Tongue (tissue), 3 donors: ENCODE measurements at places on chromosomes 4 and X.

- peak; percentile 22 for DNase-seq
Observed at GRCh38 chr4:169621731-169622492, 1.5 kb downstream of the CLCN3 start.

- DNase-seq = no peak
Observed at GRCh38 chr4:152910521-152910920, 25.6 kb upstream of the FHDC1 start.

DNA sequence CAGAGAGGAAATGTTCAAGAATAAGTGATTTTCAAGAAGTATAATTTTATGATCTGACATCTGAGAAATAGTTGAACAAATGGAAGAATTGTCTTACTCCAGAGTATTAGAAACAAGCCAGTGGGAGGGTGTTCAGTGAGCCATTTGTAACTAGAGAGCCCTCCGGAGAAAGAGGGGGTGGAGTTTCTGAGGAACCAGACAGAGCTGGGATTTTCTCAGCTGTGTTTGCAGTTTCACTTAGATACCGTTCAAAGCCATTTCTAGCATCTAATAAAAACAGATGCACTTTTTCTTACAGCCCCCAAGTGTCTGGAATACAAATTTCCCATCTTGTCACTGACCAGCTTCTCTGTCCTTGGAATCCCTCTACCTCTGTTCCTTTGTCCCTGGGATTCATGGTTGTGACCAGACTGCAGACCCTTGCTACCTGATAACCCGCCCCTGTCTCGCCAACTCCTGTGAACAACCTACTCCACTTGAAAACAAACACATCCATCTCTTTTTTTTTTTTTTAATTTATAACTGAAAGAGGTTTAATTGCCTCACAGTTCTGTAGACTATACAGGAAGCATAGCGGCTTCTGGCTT, 132.8 kb upstream of the KLF3 start:
- peak; percentile 85 for DNase-seq

DNA sequence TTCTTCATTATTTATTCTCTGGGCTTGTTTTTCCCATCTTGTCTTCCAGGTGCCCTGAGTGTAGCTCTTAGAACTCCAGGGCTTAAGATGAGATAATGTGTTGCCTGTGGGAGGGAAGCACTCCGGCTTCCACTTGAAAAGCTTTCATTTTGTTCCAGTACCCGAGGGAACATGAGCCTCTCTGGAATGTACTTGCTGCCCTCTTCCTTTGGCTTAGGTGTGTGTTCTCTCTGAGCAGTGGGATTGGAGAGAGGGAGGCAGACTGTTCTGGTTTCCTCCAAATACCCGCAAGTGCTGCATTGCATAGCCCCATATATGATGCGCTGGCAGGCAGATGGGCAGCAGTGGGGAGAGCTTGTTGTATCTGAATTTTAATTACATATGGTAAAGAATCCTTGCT, 861 bp upstream of the DTHD1 start:
- no peak for DNase-seq

DNA sequence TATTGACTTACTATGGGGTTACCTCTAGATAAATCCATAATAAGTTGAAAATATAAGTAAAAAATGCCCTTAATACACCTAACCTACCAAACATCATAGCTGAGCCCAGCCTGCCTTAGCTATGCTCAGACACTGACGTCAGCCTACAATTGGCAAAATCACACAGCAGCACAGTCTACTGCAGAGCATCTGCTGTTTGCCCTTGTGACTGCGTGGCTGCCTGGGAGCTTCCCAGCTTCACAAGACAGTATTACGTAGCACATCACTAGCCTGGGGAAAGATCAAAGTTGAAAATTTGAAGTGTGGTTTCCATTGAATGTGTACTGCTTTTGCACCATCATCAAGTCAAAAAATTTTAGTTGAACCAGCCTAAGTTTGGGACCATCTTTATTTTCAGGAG, 8.8 kb downstream of the HTT-AS start:
- no peak for DNase-seq

DNA sequence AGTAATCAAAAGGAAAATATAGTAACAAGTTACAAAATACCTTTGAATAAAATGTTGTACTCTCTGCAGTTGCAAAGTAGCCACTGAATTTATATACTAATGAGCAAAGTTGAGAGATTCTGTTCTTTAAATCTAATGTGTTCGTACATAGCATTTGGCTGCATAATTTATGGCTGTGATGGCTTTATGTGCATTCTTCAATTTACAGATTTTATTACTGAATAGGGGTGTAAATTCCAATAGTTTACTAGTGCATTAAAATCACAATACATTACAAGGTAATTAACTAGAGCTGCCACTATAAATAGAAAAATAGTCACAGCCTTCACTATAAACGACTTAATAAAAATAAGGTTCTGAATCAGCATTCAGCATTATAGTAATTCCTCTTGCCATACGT, 620.0 kb downstream of the ADGRL3 start:
- DNase-seq = no peak

- peak; percentile 91 for DNase-seq
Observed at GRCh38 chr4:78864405-78865024, 74.7 kb downstream of the PAQR3 start.

- no peak for DNase-seq
Observed at GRCh38 chr4:19429684-19430083, 822.0 kb upstream of the SLIT2 start.

- no peak for DNase-seq
Observed at GRCh38 chr4:48661391-48661790, 118.7 kb downstream of the FRYL start.

- no peak for DNase-seq
Observed at GRCh38 chr4:185965426-185966384, 103.3 kb upstream of the TLR3 start.

- DNase-seq = no peak
Observed at GRCh38 chr4:138275963-138276621, 33.9 kb upstream of the SLC7A11 start.

DNA sequence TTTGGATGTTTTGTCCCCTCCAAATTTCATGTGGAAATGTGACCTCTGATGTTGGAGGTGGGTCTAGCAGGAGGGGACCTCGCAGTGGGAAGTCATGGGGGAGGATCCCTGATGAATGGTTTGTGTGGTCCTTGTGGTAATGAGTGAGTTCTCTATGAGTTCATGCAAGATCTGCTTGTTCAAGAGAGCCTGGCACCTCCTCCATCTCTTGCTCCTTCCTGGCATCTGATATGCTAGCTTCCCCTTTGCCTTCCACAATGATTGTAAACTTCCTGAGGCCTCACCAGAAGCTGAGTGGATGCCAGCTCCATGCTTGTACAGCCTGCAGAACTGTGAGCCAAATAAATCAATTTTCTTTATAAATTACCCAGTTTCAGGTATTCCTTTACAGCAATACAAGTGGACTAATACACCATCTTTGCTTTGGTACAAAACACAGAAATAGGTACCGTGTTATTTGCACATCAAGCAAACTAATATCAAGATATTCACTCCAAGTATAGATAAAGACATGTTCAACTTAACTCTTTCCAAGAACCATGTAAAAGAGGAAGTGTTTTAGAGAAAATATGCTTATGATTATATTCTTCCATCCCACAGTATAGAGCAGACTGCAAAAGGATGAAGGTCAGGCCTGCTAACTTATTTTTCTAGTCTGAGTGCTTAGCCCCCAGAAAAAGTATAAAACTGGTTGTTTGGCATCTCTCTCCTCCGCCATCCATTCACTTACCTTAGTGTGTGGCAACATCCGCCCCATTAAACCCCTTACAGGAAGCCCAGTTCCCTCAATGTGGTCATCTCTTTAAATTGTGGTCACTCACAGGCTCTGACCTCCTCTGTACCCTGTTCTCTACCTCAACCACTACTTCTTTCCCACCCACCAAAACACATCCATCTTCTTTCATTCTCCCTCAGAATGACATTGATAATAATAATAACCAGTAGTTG, 6.7 kb downstream of the ARAP2 start:
- no peak for DNase-seq

DNA sequence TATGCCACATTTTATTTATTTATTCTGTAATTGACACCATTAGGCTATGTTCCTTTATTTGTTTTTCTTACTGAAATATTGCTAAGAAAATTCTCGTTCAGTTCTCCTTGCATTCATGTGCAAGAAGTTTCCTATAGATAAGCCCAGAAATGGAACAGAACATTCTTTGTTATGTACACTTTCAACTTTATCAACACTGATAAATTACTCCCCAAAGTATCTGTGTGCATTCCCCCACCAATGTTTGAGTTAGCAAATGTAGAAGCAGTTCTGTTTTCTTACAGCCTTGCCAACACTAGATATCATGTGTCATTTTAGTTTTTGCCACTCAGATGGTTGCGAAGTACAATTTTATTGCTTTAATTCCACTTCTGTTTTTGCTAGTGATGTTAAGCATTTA, 166.4 kb upstream of the NPY2R start:
- no peak for DNase-seq

GRCh38 chr4:28709891-28710290, 1849.2 kb downstream of the STIM2 start:
- DNase-seq = no peak

DNA sequence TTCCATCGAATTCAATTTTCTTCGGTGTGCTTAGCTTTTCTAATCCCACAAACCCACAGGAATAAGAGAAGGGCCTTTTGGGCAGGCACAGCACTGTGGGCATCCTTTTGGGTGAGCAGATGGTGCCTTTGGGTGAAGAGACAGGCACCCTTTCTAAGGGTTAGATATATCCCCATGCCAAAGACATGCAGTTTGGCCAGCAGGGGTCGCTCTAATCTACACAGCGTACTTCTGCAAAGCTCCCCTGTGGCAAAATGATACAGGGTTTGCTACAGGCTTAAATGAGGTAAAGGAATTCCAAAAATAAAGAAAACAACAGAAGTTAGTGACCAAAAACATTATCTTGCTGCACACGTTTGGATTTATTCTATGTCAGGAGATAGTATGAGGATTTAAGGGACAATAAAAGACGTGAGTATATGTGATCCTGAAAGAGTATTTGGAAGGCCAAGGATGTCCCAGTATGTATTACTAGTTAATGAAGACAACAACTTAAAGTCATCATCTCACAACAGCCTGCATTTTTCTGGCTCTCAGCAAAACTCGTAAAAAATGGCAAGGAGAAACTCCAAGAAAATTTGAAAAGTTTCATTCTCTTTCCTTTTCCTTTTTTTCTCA, 49.5 kb downstream of the PHEX start:
- no peak for DNase-seq

GRCh38 chr4:4980621-4981230, 38.5 kb downstream of the CYTL1 start:
- DNase-seq = peak; percentile 74

DNA sequence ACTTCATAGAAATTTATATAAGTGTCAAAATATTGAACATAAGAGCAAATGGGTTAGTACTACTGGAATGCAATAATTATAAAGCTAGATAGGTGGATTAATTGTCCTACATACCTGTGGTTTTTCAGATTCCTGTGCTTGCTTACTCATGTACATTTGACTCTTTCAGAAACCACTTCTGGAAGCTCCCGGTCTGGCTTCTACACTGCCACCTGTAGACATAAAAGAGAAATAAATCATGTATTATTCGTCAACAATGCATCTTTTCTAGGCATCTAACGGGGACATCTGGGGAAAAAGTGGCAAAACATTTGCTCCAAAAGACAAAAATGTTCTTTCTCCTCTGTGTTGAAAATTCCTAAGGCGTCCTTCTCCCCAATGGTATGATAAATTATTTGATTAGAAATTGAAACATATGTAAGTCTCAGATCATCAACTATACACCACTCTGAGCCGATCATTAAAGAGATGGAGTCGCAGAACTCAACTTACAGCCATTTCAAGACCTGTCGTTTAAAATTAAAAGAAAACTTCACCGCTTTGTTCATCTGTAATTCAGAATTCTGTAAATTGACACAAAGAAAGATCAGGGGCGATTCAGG, 648.7 kb upstream of the DIPK2B start:
- peak; percentile 30 for DNase-seq

- DNase-seq = peak; percentile 88
Observed at GRCh38 chrX:154396973-154397887, 947 bp upstream of the RPL10 start.

- DNase-seq = no peak
Observed at GRCh38 chrX:19003756-19004155, 19.8 kb upstream of the PHKA2 start.

DNA sequence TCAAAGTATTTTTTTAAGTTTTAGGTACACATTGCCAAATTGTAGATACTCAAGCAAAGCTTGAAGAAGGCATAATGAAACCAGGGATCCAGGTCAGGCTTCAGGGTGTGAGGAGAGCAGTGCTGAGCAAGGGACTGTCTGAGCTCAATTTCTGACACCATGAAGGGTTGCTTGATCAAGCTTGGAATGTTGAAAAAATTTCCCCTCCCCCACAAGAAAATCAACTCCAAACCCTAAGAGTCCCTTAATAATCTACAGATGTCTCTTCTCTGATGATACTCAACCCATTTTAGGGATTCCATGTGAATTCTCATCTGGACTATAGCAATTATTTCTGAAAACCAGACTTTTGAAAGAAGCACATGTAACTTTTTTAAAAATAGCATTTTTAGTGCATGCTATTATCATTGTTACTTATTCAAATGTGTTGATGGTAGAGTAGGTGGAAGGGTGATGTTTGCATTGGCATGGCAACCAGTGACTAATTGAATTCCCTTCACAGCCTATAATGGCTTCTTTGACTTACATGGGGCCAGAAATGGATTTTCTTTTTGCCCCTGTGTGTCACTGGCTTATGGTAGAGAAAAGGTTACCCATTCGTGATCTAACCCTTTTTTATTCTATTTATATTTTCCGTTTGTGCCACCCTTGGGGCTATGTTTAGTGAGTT, 252.0 kb downstream of the FBXW7 start:
- DNase-seq = no peak

DNA sequence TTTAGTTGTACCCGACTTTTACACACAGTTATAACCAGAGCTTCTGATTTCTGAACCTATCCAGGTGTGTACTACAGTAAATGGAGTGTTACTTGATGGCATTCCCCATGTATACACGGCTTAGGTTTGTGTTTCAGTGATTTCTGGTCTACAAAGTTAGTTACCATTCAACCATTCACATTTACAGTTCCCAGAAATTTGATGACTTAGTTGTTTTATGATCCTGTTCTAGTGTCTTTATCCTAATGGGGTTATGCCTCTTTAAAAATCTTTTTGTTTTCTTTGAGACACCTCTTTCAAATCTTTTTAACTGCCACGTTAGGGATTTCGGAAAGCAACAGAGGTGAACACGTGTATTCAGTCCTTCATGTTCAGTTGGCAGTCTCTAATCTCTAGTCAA, 23.4 kb downstream of the CPEB2 start:
- DNase-seq = no peak

- no peak for DNase-seq
Observed at GRCh38 chr4:22787753-22788375, 95.1 kb downstream of the GBA3 start.

DNA sequence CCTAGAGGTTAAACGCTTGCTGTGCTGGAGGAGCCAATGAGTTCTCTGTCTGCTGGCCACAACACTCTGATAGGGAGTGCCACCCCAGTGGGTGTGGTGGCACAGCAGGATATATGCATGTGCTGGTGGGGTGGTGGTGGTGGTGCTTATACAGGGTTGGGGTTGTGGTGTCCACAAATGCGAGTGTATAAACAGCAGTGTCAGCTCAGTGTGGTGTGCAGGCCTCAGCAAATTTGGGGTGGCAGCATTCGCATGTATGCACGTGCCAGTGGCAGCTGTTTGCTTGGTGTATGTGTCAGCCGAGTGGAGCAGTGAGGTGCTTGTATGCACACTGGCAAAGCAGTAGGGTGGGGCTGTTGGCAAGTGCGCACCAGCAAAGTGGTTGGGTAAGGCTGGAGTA, 157.4 kb downstream of the FAM47A start:
- DNase-seq = no peak
